SK-MEL-5 (cell line): ENCODE measurements at places on chromosomes 3 and 15.
A peak's percentile ranks its signal among the peaks of the same experiment; 100 is the strongest.

- DNase-seq = no peak
Observed at GRCh38 chr3:15265655-15266509, 59.8 kb downstream of the CAPN7 start.

- DNase-seq = peak; percentile 64
Observed at GRCh38 chr3:176650478-176650877, 546.8 kb downstream of the TBL1XR1 start.

DNA sequence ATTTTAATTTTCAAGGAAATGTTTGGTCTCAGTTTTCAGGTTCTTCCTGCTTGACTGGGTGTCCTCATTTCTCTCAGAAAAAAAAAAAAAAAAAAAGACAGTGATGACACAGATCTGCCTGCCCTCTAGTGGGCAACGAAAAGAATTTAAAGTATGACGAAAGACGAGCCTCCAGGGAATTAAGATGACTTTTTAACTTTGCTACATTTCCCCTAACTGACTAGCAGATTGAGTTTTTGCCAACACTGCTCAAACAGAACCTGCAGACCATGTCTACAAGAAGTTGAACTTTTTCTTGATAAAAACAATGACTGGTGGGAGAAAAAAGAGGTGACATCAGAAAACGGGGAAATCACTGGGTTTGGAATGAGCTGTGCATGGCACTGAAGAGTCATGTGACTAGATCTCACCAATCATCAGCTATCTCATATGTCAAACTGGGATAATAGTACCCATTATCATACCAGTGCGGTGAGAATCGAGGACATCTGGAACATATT is 40.8 kb downstream of the EOMES start:
- DNase-seq = peak; percentile 87

DNA sequence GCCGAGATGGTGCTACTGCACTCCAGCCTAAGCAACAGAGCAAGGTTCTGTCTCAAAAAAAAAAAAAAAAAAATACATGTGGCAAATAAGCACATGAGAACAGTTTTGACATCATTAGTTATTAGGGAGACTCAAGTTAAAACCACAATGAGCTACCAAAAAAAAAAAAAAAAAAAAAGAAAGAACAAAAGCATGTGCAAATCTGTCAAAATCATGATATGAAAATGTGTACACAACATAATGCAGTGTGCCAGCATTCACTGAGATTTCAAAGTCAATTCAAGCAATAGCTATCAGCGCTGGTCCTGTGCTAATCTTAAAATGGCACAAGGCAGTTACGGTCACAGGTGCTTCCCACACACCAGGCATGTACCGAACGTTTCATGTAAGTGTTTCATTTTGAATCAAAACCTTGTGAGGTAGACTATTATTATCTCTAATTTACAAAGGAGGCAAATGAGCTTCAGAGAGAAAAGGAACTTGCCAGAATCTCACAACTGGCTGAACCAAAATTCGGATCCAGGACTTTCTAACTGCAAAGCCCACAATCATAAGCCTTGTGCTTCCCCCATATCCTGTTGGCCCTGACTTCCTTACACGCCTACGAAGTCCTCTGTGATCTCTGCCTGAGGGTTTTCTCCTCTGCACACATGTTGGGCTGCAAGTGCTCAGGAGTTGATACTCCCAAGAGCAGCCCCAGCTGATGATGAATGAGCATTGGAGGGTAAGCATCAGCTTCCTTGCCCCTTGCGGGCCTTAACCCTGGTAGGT is 200.1 kb upstream of the PROK2 start:
- DNase-seq = no peak

DNA sequence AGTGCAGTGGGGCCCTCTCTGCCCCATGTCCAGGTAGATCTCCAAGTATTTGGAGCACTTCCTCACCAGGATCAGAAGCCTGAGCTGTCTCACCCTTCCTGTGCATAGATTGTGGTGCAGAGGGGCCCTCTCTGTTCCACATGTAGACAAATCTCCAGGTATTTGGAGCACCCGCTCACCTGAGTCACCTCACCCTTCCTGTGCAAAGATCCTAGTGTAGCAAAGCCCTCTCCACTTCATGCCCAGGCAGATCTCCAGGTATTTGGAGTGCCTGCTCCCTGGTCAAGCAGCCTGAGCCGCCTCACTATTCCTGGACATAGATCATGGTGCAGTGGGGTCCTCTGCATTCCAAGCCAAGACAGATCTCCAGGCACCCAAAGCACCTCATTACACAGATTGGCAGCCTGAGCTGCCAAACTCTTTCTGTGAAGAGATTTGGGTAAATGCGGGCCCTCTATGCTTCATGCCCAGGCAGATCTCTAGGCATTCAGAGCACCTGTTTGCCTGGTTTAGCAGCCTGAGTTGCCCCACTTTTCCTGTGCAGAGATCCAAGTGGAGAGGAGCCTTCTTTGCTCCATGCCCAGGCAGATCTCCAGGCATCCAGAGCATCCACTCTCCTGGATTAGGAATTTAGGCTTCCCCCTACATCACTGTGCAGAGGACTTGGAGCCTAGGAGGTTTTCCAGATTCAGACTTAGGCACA is 249.8 kb downstream of the AGBL1 start:
- no peak for DNase-seq

DNA sequence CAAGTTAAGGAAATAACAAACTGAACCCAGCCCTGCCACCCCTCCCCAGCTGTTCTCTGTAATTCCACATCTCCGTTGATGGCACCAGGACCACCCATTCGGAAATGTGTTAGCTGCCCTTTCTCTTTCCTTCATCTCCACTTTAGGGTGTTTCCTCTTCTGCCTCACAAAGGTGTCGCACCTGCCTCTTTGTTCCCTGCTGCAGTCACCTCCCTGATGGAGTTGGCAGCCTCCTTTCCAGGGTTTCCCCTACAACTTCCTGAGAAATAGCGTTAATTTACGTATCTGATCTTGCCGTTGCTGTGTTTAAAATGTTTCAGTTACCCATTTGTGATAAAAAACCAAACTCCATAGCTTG is 57.3 kb downstream of the GPR171 start:
- no peak for DNase-seq

DNA sequence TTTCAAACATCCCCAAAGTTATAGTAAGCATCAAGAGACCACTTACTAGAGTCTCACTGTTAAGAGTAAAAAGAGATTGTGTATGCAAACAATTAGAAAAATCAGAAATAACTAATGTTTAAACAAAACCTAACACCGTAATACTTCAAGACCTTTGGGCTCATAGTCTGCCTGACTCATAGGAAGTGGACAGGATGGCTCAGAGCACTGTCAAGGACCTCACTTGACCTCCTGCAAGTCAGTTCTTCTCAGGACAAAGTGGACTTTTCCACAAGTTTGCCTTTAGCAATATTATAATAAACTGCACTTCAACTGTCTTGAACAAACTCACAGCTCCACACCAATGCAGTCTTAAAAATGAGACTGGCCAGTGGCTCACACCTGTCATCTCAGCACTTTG is 34.8 kb downstream of the IL12A start:
- DNase-seq = no peak

GRCh38 chr3:125334675-125335560 is 40.2 kb downstream of the ZNF148 start:
- DNase-seq = peak; percentile 16

- DNase-seq = no peak
Observed at GRCh38 chr15:85125056-85125661, 143.5 kb downstream of the PDE8A start.

- no peak for DNase-seq
Observed at GRCh38 chr3:114941626-114942309, 205.3 kb downstream of the ZBTB20 start.

DNA sequence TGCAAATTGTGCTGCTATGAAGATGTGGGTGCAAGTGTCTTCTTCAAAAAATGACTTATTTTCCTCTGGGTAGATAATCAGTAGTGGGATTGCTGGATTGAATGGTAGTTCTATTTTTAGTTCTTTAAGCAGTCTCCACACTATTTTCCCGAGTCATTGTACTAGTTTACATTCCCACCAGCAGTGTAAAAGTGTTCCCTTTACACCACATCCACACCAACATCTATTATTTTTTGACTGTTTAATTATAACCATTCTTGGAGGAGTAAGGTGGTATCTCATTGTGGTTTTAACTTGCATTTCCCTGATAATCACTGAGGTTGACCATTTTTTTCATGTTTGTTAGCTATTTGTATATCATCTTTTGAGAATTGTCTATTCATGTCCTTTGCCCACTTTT is 19.7 kb upstream of the PSMD6 start:
- DNase-seq = no peak

GRCh38 chr3:159062734-159063410 is 261.0 kb downstream of the MFSD1 start:
- no peak for DNase-seq

DNA sequence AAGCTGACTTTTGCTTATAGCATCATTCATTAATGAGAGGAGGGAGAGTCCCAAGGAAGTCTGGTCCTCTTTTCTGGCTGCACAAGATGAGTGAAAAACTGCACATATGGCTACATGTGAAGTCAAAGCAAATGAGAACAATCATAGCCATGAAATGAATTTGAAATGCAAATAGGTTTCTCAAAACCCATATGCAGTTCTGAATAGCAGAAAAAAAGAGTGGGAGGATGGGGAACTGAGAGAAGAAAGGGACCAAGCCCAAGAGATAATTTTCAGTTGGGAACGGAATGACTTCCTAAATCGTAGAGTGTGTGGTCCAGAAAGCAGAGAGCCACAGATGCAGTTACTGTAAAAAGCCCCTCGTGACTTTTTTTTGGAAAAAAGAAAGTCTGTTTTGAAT is 66.3 kb downstream of the GTPBP8 start:
- DNase-seq = no peak

DNA sequence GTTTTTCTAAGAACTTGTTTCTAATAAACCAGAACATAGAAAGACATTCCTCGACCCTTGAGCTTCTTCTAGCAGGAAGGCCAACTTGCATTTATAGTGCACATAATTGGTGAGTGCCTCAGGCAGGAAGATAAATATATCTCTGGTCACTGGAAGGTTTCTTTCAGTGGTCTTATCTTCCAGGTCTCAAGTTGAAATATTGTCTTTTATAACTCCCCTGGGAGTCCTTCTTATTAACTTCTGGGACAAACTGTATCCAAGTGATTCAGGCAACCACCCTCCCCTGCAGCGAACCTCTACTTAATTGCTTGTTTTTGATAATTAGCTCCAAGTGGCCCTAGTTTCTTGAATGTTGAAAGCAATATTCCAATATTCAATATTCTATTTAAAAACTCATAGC is 346.8 kb upstream of the GOLIM4 start:
- no peak for DNase-seq

- no peak for DNase-seq
Observed at GRCh38 chr3:12959410-12959809, 113.8 kb downstream of the IQSEC1 start.

GRCh38 chr3:138678086-138678485 is 69.5 kb downstream of the FAIM start:
- DNase-seq = no peak

GRCh38 chr3:113685956-113686721 is 10.3 kb downstream of the USF3 start:
- peak; percentile 57 for DNase-seq

GRCh38 chr3:62374341-62375218 is 1.2 kb upstream of the FEZF2 start:
- no peak for DNase-seq

GRCh38 chr15:34821831-34822230 is 26.5 kb upstream of the ACTC1 start:
- DNase-seq = no peak

DNA sequence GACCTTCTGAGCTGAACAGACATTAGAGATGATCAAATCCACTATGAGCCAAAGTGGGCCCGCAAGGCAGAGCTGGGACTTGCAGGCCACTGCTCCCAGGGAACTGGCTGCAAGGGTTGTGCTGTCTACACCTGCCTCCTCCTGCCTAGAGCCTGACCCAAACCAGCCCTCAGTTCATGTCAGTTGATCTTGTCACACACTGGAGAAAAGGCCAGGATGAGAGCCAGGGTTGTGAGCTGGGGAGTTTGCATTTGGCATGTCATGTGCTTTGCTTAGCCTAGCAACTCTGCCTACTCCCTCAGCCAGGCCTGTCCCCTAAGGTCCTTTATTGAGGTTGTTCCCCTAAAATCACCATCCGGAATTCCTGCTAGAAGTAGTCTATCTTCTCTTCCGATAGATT is 67.8 kb downstream of the RAB11A start:
- no peak for DNase-seq

DNA sequence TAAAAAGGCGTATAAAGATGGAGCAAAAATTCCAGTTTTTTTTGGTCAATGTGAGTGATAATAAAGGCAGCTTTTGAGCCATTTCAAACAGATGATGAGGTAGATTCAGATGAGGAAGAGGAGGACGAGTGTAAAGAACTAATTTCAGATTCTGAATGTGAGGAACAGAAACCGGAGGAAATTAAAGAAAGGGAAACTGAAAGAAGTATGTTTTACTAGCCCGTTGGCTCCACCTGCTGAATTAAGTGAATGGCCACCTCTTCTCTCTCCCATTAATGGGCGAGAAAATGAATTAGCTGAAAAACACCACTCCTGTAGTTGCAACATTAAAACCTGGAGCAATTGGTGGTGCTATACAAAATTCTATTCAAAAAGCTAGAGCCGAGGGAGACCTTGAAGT is 55.4 kb downstream of the CYP19A1 start:
- no peak for DNase-seq
